Activated B cell treated with CpG ODN at 0.5 μM for 24 hours (primary cell): ENCODE measurements at places on chromosomes 12 and 14. TPM values are rescaled to one million over a fixed set of nuclear protein-coding genes. Genes with fewer than 3 reads are reported as not detected.

GSG1 gene
- total RNA-seq, result not detected in 2 replicates

CD69 gene
- total RNA-seq, result 23.7 and 26.7 TPM in 2 replicates

GPR65 gene
- 13.7 and 14.7 TPM in 2 replicates for total RNA-seq

GNB3 gene
- total RNA-seq, result 0.51 and 0.60 TPM in 2 replicates

AKAP3 gene
- 3.4 and 3.7 TPM in 2 replicates for total RNA-seq

DLK1 gene
- total RNA-seq, result not detected in 2 replicates

OTUB2 gene
- 0.12 TPM in 1 of 2 replicates, not detected in the other for total RNA-seq

SMARCC2 gene
- total RNA-seq, result 109 and 136 TPM in 2 replicates

MAP3K12 gene
- 3.6 and 6.0 TPM in 2 replicates for total RNA-seq

SMIM41 gene
- total RNA-seq, result 0.24 TPM in 1 of 2 replicates, not detected in the other

CPNE6 gene
- 0.09 TPM in 1 of 2 replicates, not detected in the other for total RNA-seq

CELA1 gene
- not detected in 2 replicates for total RNA-seq

CIT gene
- total RNA-seq, result 3.6 and 6.1 TPM in 2 replicates

FAM161B gene
- 2.3 TPM in 2 replicates for total RNA-seq
